ENCODE measurements at places on chromosomes 4 and X.

- DNase-seq = no peak
Measured at GRCh38 chrX:118189000-118189399, 72.4 kb upstream of the KLHL13 start.

- no peak for DNase-seq
Measured at GRCh38 chr4:183304067-183304466, 16.0 kb downstream of the CLDN22 start.

GRCh38 chr4:89048906-89049601 lies 7.9 kb downstream of the FAM13A start:
- no peak for DNase-seq

- DNase-seq = no peak
Measured at GRCh38 chr4:155539746-155540145, 126.9 kb upstream of the GUCY1A1 start.

DNA sequence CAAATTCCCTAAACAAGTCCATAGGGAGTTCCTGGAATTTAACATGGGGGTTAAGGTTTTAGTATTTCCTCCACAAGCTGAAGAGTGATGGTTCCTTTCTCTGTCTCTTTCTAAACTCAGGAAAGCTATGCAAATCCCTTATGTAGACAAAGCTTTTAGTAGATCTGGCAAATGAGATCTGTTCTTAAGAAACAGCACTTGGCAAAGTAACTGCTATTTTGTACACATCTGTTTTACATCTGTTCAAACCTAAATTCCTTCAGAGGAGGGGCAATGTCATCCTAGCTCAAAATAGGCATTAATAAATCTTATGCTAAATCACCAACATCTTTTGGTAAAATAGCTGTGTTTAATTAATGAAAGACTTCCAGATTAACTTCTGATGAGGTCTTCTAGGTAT lies 137.8 kb upstream of the TBC1D9 start:
- DNase-seq = no peak

DNA sequence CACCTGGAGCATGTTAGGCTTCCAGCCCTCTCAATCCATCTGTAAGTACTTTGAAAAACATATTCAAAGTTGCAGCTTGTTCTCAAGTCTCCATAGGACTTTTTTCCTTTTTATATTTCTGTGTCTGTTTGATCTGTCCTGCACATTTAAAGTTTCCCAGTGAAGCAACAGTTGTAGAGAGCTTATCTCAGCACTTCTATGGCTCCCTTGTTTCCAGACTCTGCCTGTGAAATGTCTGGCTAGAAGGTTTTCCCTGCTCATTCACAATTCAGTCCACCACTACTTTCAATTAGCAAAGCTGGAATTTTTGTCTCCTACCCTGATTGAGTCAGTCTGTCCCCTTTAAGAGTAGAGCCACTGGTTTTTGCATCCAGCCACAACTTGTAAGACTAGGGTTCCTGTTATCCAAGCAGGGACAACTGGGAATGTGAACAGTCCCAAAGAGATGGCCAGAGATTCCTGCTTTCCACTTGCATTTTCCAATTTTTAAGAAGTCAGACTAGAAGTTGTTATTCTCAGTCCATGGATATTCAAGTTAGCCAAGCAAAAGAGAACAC lies 116.1 kb downstream of the GASK1B start:
- no peak for DNase-seq

DNA sequence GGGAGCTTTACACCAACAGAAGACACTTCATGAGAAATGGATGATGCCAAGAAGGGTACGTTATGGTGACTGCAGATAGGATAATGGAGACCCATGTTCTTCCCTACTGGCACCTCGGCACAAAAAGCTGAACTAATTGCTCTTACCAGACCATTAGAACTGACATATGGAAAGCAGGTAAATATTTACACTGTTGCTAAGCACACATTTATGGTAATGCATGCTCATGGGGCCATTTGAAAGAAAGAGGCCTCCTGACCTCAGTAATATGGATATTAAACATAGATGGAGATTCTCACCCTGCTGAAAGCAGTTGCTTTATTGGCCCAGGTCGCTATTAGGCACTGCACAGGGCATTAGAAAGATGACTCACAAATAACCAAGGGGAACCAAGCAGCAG lies 1759.6 kb downstream of the C4orf33 start:
- DNase-seq = no peak

DNA sequence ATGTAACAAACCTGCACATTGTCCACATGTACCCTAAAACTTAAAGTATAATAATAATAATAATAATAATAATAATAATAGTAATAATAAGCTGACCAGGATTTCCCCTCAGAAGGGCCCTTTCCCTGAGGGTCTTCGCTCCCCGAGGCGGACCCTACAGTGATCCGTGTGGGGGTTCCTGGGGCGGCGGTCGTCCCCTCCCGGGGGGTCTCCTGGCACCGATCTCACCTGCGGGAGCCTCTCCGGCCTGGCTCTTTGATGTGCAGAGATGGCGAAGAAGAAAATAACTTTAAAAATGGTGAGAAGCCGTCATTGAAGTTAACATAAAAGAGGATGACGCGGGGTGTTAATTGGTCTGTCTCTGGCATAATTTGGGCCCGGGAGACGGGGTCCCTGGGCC lies 48.2 kb upstream of the PPP2R3B start:
- DNase-seq = no peak

GRCh38 chr4:15777697-15778288 lies 335 bp upstream of the CD38 start:
- DNase-seq = no peak

- DNase-seq = no peak
Measured at GRCh38 chrX:68832101-68832416, 3.2 kb downstream of the EFNB1 start.

- DNase-seq = no peak
Measured at GRCh38 chrX:123854329-123854728, 5.5 kb upstream of the XIAP start.
